Stomach (tissue), 19 donors: ENCODE measurements at places on chromosomes 7 and 10. TPM values are rescaled to one million over a fixed set of nuclear protein-coding genes. Genes with fewer than 3 reads are reported as not detected.
A peak's percentile ranks its signal among the peaks of the same experiment; 100 is the strongest.

GRCh38 chr10:13815756-13816155 is 229.0 kb downstream of the PRPF18 start:
- no peak overlapping the region for H3K4me3 ChIP-seq
- peaks cover 30% of the 10 kb centered on the region for H3K4me1 ChIP-seq
- no peaks in the 10 kb centered on the region for H3K36me3 ChIP-seq
- H3K27me3 ChIP-seq, result no peaks in the 10 kb centered on the region
- H3K27ac ChIP-seq, result no peak overlapping the region

IRF5 gene
- 13.8 TPM for total RNA-seq

DNA sequence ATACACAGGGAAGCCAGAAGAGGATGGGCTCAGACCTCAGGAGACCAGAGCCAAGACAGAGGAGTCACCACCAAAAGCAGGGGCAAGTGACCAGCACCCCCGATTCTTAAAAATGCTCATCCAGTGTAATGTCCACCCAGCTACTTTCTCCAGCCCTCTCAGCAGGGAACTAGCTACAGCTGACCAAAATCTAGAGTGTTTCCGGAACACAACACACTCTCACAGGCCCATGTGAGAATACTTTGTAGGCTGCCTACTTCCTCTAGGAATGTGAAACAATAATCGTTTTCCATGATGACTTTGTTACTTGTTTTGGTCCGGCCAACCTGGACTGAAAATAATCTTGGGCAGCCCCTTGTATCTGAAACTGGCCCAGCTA is 14.5 kb downstream of the PSAP start:
- H3K4me1 ChIP-seq, result peaks cover 100% of the 10 kb centered on the region
- H3K27me3 ChIP-seq, result no peaks in the 10 kb centered on the region
- H3K36me3 ChIP-seq, result peaks cover 23% of the 10 kb centered on the region

- no peak overlapping the region for H3K4me3 ChIP-seq
- no peak overlapping the region for H3K27ac ChIP-seq
- DNase-seq, result peak; percentile 58
- no peaks in the 10 kb centered on the region for H3K36me3 ChIP-seq
- no peaks in the 10 kb centered on the region for H3K27me3 ChIP-seq
- H3K4me1 ChIP-seq, result no peaks in the 10 kb centered on the region
Observed at GRCh38 chr10:91006001-91006751, 85.3 kb upstream of the ANKRD1 start.

DNA sequence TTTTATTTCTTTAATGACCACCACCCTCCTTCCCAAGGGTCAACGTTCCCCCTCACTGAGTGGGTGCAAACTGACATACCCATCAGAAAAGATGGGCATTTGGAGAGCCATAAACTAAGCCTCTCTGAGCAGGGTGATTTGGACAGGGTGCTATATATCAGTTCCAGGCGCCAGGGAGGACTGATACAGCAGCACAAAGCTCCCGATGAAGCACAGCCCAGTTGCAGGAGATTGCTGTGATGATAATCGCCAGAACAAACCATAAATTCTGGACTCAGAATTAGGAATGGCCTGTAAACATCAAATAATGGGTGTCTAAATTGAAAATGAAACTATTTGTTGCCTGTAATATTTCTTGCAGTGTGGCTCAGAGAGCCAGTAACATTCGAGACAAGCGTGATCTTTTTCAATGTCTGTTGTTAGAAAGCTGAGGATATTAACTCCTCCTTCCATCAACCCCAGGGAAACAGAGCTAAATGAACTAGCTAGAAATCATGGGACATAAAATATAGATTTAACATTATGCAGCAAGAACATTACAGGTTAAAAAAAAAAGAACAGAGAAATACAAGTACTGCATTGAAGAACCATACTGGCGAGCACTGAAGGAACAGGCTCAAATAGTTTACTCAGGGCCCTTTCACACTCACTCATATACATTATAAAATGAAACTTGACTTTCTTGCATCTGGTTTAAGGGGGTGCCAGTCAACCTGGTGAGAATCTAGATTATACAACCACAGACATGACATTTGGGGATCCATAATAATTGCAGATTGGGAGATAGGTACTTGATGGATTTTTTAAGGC is 137.5 kb upstream of the LRRTM3 start:
- DNase-seq, result no peak
- no peak overlapping the region for H3K27ac ChIP-seq
- peaks cover 8% of the 10 kb centered on the region for H3K4me1 ChIP-seq
- H3K4me3 ChIP-seq, result no peak overlapping the region

DNA sequence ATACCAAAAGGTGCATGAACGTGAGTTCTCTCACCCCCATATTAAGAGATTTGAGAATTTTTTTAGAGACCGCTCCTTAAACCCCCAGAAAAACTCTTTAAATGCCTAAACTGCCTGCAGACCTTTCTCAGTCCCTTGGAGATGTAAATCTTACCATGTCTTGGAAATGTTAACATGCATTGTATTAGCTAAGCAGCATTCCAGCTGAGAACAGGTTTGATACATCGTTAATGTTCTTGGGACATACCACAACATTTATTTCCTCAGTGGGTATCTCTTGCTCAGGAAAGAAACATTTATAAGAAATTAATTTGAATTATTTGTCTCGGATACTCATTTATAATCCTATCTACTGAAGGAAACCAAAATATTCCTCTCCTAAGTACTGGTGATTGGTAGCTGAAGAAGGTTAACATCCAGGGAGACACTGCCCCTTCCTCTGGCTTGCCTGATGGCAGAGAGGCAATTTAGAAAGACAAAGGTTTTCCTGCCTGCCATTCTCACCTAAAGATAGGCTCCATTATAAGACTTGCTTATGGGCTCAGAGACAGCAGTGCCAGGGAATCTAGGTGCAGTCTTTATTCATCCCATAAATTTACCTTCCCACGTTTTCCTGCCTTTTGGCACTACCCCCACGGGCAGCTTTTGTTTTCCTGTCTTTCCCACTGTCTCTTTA is 141.2 kb downstream of the COBL start:
- no peak overlapping the region for H3K27ac ChIP-seq
- H3K36me3 ChIP-seq, result no peaks in the 10 kb centered on the region
- H3K27me3 ChIP-seq, result no peaks in the 10 kb centered on the region
- no peak overlapping the region for H3K4me3 ChIP-seq
- no peaks in the 10 kb centered on the region for H3K4me1 ChIP-seq

BRI3 gene
- 54.8 TPM for total RNA-seq

DNA sequence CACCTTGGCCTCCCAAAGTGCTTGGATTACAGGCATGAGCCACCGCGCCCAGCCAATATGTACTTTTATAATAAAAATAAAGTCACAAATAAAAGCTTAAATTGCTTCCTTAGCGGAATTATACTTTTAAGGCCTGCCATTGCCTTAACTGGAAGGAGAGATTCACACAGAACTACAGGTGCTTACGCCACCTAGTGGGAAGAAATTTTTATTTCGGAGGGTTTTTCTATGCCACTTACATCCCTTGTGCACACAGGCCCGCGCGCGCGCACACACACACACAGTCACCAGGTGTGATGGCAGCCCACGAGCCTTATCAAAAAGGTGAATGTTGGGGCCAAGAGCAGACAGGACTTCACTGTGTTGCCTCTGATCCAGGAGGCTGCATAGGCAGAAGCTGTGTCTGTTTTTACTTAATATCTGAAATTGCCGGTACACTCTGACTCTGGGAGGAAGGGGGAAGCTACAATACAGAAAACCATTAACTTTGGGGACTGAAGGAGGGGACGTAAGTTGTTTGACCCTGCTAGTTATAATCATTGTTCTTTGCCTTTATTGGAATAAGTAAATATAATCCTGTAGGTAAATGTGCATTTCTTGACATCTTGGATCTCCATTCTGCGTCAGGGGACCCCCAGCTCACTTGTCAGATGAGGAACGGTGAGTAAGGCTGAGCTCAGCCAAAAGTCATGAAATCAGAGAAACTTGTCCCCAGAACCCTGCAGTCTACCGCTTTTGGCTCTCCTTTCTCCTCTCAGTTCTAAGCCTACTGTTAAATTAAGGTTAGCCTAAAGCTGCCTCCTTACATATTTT is 87.1 kb downstream of the SLC16A9 start:
- H3K4me3 ChIP-seq, result no peak overlapping the region
- H3K27me3 ChIP-seq, result no peaks in the 10 kb centered on the region
- DNase-seq, result peak; percentile 78
- H3K36me3 ChIP-seq, result no peaks in the 10 kb centered on the region

LIPJ gene
- total RNA-seq, result not detected

- H3K27me3 ChIP-seq, result no peaks in the 10 kb centered on the region
- H3K27ac ChIP-seq, result peak overlapping the region; percentile 26
- H3K36me3 ChIP-seq, result no peaks in the 10 kb centered on the region
- DNase-seq, result peak; percentile 72
- H3K4me1 ChIP-seq, result no peaks in the 10 kb centered on the region
Observed at GRCh38 chr7:139950881-139951525, 111.7 kb downstream of the PARP12 start.

JAKMIP3 gene
- 0.45 TPM for total RNA-seq

DNA sequence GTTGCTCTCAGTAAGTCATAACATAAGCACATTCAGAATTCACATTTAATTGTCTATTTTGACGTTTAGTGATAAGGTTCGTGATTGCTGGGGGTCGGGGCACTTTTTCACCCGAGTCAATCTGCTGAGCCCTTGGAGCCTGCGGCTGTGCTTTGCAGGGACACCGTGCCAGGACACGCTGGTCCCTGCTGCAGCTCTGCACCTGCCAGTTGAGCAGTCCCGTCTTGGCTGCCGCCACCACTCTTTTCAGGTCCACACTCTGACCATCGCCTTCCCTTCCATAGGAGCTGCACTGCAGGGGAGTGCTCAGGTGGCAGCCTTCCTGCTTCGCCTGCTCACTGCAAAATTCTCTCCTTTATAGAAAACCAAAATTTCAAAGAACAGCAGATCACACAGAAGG is 36.4 kb downstream of the CUL1 start:
- no peak overlapping the region for H3K4me3 ChIP-seq
- no peaks in the 10 kb centered on the region for H3K27me3 ChIP-seq
- H3K36me3 ChIP-seq, result peaks cover 65% of the 10 kb centered on the region
- H3K4me1 ChIP-seq, result peaks cover 33% of the 10 kb centered on the region

RBM20 gene
- 6.2 TPM for total RNA-seq

SLC16A9 gene
- total RNA-seq, result 0.43 TPM

- no peaks in the 10 kb centered on the region for H3K4me1 ChIP-seq
- DNase-seq, result no peak
- H3K27ac ChIP-seq, result no peak overlapping the region
- no peak overlapping the region for H3K4me3 ChIP-seq
- no peaks in the 10 kb centered on the region for H3K36me3 ChIP-seq
Observed at GRCh38 chr7:33425395-33425794, 296.0 kb downstream of the BBS9 start.

DNA sequence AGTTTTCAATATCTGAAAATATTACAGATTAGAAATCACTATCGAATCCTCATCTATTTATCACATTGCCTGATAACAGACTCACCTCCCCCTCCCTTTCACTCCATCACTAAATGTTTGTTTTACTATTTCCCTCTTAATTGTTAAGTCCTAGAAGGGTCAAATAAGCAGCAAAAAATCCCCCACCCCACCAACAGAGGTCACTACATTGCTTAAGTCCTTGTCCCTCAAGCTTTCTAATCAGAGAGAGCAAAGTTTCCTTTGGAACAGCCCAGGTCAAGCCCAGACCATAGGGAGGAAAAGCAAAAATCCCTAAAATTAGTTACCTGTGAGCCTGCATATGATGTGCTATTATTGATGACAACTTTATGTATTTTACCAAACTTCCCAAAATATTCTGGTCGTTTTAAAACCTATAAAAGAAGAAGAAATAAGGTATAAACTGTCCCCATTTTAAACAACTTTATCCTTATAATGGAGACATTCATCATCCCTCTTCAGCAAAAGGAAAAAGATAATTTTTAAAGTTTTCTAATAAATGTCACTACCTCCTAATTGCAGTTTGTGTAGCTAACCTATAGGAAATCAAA is 95.0 kb downstream of the CNOT4 start:
- no peak overlapping the region for H3K4me3 ChIP-seq
- no peaks in the 10 kb centered on the region for H3K27me3 ChIP-seq
- DNase-seq, result peak; percentile 59
- H3K36me3 ChIP-seq, result peaks cover 24% of the 10 kb centered on the region
- no peaks in the 10 kb centered on the region for H3K4me1 ChIP-seq
- H3K27ac ChIP-seq, result no peak overlapping the region

GRCh38 chr10:101066146-101066895 is 4.5 kb downstream of the KAZALD1 start:
- H3K36me3 ChIP-seq, result no peaks in the 10 kb centered on the region
- peaks cover 4% of the 10 kb centered on the region for H3K27me3 ChIP-seq
- peak overlapping the region; percentile 100 for H3K27ac ChIP-seq
- H3K4me3 ChIP-seq, result peak overlapping the region; percentile 74

- H3K27me3 ChIP-seq, result no peaks in the 10 kb centered on the region
- DNase-seq, result no peak
- H3K4me1 ChIP-seq, result peaks cover 4% of the 10 kb centered on the region
- H3K36me3 ChIP-seq, result no peaks in the 10 kb centered on the region
- H3K4me3 ChIP-seq, result no peak overlapping the region
Observed at GRCh38 chr10:128016423-128017060, 109.6 kb downstream of the PTPRE start.

DNA sequence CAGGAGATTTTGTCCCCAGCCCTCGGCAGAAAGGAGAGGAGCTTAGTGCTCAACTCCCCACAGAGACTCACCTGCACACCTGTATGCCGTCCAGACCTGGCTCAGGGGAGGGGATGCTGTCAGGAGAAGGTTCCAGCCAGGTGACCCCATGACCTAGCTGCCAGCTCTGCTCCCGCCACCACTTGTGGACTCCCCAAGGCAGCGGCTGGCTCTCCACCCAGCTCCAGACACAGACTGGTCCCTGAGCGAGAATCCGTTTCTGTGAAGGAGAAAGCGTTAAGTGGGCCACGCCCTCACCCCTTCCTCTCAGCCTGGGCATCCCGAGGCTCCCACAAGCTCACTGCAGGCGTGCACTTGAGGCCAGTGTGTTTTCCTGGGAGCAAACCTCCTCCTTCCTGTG is 76.4 kb downstream of the RGS10 start:
- no peak for DNase-seq
- H3K4me1 ChIP-seq, result peaks cover 2% of the 10 kb centered on the region
- H3K27me3 ChIP-seq, result no peaks in the 10 kb centered on the region
- no peak overlapping the region for H3K4me3 ChIP-seq

ANXA8L1 gene
- total RNA-seq, result not detected

DNA sequence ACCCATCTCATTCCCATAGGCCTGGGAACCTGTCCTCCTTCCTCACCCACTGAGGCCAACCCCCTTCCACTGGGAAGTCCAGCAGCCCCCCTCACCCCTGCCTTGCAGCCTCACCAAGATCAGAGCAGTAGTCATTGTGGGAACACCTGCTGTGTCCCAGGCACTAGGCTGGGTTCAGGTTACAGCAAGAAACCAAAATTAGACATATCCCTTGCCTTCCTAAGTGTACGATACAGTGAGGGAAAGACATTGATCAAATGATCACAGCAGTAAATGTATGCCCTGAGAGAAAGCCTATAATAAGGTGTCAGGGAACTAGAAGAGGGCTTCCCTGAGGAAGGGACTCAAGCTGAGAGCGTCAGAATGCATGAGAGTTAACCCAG is 17.0 kb upstream of the C10orf105 start:
- no peak for DNase-seq
- no peaks in the 10 kb centered on the region for H3K36me3 ChIP-seq
- H3K27ac ChIP-seq, result peak overlapping the region; percentile 68
- H3K4me1 ChIP-seq, result peaks cover 39% of the 10 kb centered on the region
- no peaks in the 10 kb centered on the region for H3K27me3 ChIP-seq
